ENCODE measurements at places on chromosomes 3 and 15.
A peak's percentile ranks its signal among the peaks of the same experiment; 100 is the strongest.

- no peak for DNase-seq
Observed at GRCh38 chr15:71187078-71187477, 71.8 kb downstream of the THSD4 start.

GRCh38 chr3:13002398-13003124 is 70.7 kb downstream of the IQSEC1 start:
- no peak for DNase-seq

- no peak for DNase-seq
Observed at GRCh38 chr15:85976986-85977385, 102.7 kb upstream of the AGBL1 start.

- no peak for DNase-seq
Observed at GRCh38 chr3:88040529-88040928, 18.3 kb downstream of the CGGBP1 start.

DNA sequence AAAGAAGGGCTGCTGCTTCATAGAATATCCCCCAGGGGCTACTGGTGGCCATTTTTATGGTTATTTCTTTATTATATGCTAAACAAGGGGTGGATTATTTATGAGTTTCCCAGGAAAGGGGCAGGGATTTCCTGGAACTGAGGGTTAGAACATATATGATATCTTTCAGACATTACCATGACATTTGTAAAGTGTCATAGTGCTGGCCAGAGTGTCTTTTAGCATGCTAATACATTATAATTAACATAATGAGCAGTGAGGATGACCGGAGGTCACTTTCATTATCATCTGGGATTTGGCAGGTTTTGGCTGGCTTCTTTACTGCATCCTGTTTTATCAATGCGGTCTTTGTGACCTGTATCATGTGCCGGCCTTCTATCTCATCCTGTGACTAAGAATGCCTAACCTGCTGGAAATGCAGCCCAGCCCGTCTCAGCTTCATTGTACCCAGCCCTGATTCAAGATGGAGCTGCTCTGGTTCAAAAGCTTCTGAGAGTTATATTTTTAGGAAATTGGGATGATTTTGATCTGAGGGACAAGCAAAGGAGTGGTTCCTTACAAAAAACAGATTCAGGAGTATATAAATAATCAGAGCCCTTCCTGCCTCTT is 9.1 kb upstream of the ZBTB20 start:
- no peak for DNase-seq

- DNase-seq: no peak
Observed at GRCh38 chr3:135161425-135161824, 366.4 kb downstream of the EPHB1 start.

- DNase-seq: no peak
Observed at GRCh38 chr15:57820119-57820518, 113.6 kb downstream of the POLR2M start.

DNA sequence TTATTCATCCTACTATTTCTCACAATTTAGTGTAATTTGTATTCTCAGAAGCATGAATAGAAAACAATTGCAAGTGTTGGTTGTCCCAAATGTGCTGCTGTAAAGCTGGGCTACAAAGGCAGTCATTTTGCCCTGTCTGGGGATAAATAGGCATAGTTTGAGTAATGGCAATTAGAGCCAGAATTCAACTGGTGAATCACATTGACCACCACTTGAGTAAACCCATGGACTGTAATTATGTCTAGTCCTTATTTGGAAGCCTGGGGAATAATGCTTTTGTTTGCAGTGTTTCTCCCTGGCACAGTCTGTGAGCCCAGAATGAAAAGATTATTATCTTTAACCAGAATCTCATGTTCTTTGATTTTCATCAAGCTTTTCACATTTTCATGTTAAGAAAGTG is 30.5 kb upstream of the CHL1 start:
- DNase-seq: peak; percentile 85

DNA sequence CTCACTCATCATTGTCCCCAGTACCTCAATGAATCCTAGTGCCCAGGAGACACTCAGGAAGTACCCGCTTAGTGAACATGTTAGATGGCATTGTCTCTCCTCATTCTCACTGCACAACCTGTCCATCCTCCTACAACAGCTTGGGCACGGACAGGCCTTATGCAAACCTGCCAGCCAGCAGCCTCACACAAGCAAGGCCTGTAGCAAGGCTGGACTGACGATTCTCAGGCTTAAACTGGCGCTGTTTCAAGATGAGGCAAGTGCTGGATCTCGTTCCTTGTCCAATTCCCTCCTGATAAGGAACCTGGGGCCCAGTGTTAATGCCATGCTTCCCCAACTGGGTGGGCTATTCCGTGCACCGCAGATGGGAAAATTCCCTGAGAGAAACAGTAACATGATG is 59.0 kb downstream of the CDCP1 start:
- DNase-seq: no peak

DNA sequence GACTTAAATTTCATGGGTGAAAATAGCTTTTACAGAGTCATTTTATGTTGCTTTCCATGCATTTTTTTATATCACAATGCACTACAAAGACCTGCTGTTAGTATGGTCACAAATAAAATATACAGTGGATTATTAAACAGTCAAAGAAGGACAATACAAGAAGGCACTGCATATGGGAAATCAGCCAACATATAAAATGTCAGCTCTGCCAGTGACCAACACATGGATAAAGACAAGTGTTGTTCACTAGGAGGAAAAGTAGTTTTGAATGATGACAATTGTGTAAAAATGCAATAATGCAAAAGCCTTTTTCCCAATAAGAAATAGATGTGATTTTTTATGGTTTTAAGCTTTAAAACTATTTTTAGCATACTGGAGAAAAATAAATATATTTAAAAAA is 425.3 kb upstream of the CBLB start:
- no peak for DNase-seq

All from NCI-H146 (cell line).